ENCODE measurements at places on chromosomes 12 and 14.

- no peak for DNase-seq
Measured at GRCh38 chr14:79136071-79137044, 966.2 kb downstream of the NRXN3 start.

GRCh38 chr14:99389174-99389826 lies 91.4 kb downstream of the SETD3 start:
- peak; percentile 27 for DNase-seq

DNA sequence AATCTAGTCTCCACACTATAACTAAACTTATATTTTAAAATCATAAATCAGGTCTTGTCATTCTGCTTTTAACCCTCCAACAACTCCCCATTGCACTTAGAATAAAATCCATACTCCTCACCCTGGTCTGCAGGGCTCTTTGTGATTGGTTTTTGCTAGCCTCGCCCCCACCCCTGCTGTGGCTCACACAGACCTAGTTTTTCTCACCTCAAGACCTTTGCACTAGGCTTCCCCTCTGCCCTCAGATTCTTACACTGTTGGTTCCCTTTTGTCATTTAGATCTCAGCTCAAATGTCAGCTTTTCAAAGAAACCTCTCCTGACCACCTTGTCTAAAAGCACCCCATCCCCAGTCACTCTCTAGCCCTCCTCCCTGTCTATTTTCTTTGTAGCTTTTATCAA lies 10.7 kb upstream of the LHX5 start:
- no peak for DNase-seq

DNA sequence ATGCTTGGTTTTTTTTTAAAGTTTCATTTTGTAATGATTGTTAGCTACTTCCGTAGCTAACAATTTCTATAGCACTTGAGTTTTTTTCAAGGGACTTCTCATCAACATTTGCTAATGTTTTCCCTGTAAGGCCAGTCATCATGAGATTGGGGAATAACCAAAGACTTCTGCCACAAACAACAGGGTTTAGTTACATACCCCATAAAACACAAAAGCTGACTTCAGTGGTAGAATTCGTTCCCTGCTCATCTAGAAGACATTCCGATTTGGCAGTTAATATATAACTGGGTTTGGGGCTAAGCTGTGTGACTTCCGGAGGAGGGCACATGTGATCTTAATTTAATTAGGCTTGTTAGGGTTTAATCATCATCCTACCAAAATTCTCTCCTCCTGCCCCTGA lies 22.9 kb downstream of the EGLN3 start:
- no peak for DNase-seq

DNA sequence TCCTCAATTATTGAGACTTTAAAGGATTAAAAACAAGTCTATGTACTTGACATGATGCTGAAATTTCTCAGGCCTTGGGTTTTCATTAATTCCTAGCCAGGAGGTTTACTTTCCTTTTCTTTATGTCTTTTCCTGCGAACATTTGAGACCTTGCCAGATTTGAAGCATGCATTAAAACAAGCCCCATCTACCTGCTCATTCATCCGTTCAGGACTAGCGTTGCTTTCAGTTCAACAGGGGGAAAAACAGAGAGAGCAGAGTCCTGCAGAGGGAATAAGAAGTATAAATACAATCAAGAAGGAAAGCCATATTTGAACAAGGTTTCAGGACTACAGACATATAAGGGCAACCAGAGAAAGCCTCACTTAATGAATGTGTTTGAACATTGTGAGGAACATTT lies 542.4 kb downstream of the DIO2 start:
- no peak for DNase-seq

GRCh38 chr12:94671917-94672316 lies 21.6 kb upstream of the TMCC3 start:
- DNase-seq, result no peak

- no peak for DNase-seq
Measured at GRCh38 chr12:124747426-124748161, 116.1 kb downstream of the SCARB1 start.

DNA sequence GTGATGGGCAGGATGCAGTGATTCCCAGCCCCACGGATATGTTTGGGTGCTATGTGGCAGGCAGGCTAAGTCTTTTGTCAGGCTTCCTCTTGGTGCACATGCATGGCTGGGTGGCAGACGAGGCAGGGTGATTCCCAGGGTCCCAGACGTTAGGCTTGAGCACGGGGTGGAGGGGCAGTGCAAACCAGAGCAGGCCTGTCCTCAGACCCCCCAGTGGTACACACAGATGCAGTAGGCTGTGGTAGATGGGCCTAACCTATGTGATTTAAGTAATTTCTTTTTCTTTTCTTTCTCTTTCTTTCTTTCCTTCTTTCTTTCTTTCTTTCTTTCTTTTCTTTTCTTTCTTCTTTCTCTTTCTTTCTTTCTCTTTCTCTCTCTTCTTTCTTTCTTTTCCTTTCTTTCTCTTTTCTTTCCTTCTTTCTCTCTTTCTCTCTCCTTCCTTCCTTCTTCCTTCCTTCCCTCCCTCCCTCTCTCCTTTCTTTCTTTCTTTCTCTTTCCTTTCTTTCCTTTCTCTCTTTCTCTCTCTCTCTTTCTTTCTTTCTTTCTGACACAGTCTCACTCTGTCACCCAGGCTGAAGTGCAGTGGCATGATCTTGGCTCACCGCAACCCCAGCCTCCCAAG lies 41.6 kb downstream of the PIK3C2G start:
- no peak for DNase-seq

DNA sequence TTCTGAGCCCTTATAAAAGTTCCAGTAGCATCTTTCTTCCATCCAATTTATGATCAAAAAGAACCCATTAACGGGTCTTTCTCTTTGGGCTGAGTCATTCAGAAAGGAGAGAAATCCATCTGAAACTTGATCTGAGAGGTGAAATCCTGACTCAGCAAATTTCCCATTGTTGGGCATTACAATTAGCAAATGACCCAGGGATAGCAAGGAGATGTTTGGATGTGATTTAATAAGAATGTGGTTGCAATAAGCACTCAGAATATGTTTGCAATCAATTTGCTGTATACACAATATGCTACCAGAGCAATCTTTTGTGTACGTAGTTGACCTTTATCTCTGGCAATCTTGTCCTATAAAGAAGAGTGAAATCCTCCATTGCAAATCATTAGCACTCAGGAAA lies 122.7 kb downstream of the CCDC60 start:
- DNase-seq, result no peak

GRCh38 chr12:59396519-59396918 lies 199.3 kb upstream of the SLC16A7 start:
- no peak for DNase-seq

GRCh38 chr12:131724534-131724933 lies 13.6 kb downstream of the SFSWAP start:
- DNase-seq, result no peak

- no peak for DNase-seq
Measured at GRCh38 chr12:9258676-9259075, 50.5 kb upstream of the PZP start.

DNA sequence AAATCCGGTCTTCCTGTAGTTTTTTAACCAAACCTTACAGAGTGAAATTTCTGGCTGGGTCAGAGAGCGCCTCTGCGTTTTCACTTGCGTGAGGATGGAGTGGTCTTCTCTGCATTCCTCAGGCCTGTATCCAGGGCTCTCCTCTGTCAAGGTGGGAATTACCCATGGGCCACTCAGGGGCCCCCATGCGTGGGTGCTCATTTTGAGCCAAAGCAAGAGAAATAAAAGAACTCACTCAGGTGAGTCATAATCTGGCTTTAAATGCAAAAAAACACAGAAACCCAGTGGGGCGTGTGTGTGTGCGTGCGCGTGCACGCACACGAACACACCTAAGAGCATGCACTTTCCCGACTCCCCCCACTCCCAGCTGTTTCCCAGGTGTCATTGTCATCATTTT lies 104.0 kb upstream of the PWP1 start:
- no peak for DNase-seq

DNA sequence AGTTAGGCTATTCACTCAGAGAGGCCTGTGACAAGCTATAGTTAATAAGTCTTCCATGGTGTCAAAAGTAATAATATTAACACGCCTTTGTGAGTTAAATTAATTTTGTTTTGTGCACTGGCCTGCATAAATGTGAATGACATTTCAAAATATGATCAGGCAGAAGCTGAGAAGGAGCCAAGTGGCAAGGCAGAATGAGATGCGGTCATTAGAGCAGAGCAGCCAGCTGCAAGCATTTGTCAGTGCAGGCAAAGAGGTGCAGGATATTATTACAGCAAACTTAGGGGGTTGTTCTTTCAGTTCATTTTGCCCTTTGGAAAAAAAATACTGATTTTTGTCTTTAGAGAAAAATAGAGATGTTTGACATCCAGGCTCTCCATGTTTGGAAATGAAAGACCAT lies 364.5 kb downstream of the PAWR start:
- DNase-seq, result no peak

DNA sequence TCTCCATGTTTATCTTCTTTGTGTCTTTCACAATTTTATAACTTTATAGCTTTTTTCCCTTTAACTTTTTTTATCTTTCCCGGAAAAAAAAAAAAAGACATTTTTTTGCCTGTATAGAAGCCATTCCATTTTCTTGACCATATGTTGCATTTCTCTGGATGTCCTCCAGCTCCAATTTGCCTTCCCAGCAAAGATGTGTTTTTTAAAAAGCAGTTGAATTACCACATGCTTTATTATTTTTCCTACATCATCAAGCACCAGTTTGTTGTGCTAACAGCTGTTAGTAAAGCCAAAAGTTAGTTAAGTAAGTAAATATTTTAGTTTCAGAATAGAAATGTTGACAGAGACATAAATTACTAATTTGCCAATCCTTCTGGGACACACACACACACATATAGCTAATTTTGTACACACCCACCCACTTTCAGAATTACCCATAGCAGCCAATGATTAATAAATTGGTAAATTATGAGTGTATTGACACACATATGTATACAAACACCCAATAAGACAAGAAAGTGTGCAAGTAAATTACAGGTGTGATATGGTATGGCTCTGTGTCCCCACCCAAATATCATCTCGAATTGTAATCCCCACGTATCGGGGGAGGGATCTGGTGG lies 118.3 kb downstream of the SLC38A6 start:
- no peak for DNase-seq

DNA sequence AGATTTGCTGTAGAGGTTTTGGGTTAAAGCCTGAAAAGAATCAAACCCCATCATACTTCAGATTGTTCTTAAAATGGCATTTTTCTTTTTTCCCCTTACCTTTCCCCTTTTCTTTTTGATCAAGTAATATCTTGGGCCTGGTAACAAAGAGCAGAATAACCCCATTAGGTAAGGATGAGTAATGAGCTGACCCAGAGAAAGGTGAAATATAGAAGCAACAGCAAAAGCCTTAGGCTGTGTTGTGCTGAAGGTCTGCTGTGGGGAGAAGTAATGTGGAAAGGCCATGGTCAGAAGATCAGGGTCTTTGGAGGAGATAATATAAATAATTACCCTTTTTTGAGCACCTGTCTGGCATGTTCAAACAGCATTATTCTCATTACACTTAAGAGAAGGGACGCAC lies 42.3 kb downstream of the MIA2 start:
- DNase-seq, result no peak

DNA sequence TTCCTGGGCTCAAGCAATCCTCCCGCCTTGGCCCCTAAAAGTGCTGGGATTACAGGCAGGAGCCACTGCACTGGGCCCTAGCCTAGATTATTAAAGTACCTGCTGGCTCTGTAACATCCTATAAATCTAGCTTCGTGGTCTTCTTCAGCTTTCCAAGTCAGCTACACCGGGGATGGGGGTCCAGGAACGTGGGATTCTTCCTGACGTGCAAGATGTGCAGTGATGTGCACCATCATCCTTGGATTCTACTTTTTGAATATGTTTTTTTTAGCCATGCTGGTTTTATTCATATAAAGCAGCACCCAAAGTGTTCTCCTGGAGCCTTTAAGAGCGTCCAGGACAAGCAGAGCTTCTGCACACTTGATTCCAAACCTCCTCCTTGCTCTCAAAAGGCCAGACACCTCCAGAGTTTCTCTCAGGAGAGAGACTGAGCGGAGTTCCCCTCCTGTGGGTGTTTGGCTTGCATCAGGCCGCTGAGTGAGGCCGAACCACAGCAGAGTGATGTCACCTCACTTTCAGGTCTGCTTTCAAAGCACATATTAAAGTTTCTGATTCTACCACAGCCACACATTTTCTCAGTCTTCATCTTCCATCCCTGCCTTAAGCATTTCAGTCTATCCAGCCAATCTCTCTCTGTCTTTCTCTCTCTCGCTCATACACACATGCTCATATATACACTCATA lies 33.4 kb downstream of the VCPKMT start:
- DNase-seq, result peak; percentile 91

GRCh38 chr12:121806546-121807423 lies 3.0 kb downstream of the SETD1B start:
- DNase-seq, result no peak

GRCh38 chr12:75560167-75560566 lies 48.8 kb upstream of the KRR1 start:
- DNase-seq, result no peak

DNA sequence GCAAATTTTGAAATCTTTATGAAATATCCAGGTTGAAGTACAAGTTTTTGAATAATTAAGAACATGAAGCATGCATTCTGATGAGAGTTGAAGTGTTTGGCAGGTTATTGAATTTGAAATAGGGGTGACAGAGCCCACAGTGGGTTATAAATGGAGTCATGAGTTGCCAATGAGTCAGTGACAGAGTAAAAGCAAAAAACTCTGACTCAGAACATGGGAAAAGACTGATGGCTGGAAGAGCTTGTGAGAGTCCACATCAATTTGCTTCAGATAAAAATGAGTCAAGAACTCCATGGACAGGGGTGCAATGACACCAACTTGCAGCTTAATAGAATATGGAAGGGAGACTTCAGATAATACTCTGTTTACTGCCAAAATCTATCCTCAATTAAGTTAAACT lies 105.3 kb downstream of the SLC6A15 start:
- no peak for DNase-seq

GRCh38 chr14:101819251-101819990 lies 57.9 kb downstream of the PPP2R5C start:
- DNase-seq, result peak; percentile 50

GRCh38 chr14:73248108-73248868 lies 11.0 kb downstream of the PAPLN start:
- no peak for DNase-seq

DNA sequence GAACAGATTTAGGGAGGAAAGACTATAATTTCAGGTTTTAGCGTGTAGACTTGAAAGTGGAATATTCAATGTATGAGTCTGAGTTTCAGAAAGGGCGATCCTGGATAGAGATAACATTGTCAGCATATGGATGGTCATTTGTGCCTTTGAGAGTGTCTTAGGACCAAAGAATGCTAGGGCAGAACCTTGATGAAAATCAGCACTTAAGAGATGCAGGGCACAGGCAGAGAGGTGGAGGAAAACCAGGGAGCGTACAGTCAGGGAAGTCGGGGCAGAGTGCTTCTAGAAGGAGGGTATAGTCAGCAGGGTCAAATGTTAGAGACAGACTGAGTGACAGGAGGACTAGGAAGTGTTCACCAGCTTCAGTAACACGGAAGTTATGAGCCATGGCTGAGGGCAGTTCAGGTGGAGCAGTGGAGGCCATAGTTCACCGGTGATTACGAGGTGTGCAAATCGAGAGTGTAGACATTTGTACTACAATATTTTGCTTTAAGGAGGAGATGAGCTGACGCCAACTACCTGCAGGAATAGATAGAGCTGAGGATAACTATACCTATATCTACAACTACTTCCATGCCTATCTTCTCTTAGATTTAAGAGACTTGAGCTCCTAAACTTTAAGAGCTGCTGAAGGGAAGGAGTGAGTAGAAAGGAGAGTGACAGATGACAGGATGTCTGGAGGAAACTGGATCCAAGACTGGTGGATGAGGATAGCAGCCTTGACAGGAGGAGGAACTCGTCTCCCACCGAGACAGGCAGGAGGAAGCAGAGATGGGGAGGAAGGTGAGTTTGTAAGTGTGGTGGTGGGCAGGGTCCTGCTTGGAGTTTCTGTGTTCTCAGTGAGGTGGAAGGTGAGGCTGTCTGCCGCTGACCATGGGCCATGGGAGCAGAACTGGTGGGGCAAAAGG lies 6.5 kb downstream of the CBLN3 start:
- DNase-seq, result no peak

GRCh38 chr12:127231371-127231770 lies 1035.6 kb upstream of the TMEM132C start:
- no peak for DNase-seq

Data from stimulated activated naive CD8-positive, alpha-beta T cell treated with anti-CD3 and anti-CD28 coated beads, Interleukin-15, amount 100 ng/mL, for 72 hours (primary cell).